IPS-NIHi11 (cell line): ENCODE measurements at places on chromosomes 7 and 10.

GRCh38 chr7:69682518-69682917, 84.2 kb downstream of the AUTS2 start:
- DNase-seq: no peak

DNA sequence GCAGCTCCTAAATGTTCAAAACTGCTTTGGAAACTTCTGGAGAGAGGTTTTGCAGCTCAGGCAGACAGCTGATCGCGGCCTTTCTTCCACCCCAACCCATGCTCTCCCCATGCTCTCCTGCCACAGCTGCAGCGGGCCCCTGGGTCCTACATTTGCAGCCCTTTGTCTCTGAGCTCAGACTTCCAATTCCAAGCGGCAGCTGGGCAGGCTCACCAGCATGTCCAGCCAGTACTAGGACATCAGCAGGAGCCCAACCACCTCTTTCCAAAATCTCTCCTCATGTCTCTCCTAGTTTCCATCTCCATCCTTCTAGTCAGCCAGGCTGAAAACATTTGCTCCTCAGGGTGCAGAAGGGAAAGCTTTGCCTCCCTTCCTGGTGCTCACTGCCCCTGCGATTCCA, 6.0 kb downstream of the LEP start:
- DNase-seq: no peak

DNA sequence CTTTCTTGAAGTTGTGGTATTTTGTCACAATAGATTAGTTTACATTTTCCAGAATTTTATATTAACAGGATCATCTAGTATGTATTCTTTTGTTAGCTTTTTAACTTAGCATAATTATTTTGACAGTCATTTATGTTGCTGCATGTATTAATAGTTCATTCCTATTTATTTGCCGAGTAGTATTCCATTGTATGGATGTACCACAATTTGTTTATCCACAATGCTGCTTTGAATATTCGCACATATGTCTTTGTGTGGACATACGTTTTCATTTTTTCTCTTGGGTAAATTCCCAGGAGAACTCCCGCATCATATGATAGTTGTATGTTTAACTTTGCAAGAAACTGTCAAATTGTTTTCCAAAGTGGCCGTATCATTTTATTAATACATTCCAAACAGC, 115.7 kb downstream of the CPEB3 start:
- no peak for DNase-seq

DNA sequence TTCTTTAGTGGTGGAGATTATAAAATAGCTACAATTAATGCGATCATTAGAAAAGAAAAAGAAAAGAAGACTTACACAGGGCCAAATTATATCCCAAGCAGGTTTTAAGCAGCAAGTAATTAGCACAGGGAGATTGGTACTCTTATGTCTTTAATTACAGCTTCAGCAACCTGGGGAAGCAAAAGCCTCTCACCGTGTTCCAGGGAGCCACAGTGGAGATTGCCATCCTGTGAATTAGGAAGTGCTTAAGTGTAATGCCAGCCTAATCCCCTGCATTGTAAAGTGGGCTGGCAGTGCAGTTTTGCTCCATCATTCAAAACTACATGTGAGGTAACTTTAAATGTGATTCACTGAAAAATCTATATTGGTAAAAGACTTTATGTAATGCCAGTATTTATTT, 533.5 kb upstream of the COBL start:
- no peak for DNase-seq

DNA sequence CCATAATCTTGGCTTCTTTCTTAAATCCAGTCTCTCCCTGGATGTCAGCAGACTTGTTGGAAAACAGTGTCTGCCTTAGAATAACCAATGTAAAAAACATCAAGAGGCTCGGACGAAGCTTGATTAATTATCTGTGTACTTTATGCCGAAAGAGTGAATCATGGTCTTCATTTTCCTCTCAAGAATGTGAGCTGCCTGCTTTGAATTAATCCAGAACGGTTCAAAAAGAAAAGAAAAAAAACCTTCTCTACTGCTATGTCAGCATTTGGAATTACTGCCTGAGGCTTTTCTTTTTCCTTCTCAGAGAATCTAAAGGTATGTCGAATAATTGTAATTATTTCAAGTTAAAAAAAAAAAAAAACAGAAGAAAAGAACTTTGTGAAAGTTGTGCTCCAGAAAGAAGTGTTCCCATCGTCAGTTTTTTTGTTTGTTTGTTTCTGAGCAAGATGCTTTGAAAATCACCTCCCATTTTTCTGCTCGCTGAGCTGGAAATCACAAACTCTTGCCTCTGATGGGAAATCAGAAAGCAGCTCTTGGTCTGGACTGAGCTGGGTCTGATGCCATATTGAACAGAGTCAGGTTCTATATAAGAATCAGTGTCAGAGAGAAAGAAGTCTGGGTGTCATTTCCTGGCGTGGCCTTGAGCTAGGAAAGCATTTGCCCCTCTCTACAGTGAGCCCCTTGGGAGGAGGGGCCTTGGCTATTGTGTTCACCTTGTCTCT, 20.2 kb downstream of the PLPP4 start:
- no peak for DNase-seq

DNA sequence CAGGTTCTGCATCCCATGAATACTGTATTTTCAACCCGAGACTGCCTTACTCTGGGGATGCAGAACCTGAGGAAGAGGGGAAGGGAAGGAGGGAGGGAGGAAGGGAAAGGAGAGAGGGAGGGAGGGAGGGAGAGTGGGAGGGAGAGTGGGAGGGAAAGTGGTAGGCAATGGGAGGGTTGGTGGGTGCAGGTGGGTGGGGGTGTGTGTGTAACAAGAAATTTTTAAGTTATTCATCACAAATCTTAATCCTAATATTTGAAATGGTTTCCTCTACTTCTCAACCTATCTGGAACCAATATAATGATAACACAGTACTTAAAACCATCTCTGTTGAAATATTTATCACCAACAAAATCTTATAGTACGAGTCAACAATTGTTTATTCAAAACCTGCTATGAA, 68.0 kb downstream of the PDSS1 start:
- DNase-seq: no peak

DNA sequence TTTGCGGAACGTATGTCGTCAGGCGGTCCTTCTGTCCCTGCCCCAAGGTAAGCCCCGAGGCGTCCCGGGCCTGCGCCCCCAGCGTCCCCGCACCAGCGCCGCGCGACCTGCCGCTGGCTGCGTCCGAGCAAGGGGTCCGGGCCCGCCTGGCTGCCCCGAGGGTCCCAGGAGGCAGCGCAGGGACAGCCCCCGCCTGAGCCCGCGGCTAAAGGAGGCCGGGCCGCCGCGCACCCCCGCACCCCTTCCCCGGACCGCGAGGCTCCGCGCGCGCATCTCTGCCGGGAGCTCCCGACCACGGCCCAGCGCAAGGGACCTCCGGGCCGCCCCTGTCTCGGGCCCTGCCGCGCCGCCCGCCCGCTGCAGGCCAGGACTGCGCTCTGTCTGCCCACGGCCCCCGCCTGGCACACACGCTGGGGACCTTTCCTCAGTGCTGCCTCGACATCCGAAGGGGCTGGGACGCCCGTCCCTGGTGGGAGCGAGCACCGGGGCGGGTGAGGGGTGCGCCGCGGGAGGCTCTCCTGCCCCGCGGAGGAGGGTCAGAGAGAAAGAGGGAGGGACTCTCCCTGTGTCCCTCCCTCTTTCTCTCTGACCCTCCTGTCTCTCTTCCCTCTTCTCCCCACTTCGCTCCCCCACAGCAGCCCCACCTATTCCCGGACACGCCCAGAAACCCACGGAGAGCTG, 25.0 kb downstream of the SHH start:
- peak; percentile 68 for DNase-seq
